ENCODE measurements at places on chromosomes 2 and 18.

DNA sequence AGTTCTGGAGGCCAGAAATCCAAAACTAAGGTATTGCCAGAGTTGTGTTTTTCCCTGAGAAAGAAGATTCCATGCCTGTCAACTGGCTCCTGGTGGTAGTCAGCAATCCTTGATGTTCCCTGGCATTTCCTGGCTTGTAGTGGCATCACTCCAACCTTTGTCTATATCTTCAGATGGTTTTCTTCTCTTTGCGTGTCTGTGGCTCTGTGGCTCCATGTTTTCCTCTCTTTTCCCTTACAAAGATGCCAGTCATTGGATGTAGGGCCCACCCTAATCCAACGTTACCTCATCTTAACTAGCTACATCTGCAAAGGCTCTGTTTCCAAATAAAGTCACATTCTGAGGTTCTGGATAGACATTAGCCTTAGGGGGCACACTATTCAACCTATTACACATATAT, 41.8 kb downstream of the SLC14A1 start:
- DNase-seq: no peak

- no peak for DNase-seq
Observed at GRCh38 chr2:24881158-24881557, 38.9 kb downstream of the ADCY3 start.

DNA sequence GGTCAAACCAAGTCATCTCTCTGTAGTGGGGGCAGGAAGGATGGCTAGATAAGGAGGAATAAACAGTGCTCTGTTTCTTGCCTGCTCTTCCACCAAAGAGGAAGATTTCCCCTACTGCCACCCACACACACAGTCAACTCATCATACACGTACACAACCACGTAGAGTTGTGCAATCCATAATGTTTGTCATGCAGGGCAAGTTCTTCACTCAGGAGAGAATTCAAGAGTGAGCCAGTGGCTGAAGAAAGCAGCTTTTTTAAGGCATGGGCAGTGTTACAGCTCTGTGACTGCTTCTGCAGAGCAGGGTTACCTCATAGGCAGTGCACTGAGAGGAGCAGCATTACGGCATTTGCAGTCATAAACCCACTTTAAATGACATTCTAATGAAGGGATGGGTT, 283.0 kb downstream of the RND3 start:
- DNase-seq: no peak

GRCh38 chr18:42196651-42197050, 241.6 kb downstream of the PIK3C3 start:
- DNase-seq: no peak

DNA sequence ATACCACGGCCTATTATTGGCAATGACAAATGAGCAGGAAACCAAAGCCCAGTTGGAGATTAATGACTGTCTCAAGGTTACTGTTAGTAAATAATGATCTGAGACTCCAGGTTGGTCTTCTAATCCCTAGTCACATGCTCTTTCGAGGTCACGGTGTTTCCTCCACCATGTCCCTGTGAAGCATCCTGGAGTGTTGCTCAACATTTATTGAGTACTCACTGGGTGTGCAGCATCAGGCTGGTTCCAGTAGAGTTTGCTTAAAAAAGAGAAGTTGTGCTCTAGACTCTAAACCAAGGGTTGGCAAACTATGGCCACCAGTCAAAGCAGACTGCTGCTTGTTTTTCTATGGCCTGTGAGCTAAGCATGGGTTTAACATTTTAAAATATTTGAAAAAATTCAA, 263.8 kb upstream of the ATP5MC3 start:
- no peak for DNase-seq

DNA sequence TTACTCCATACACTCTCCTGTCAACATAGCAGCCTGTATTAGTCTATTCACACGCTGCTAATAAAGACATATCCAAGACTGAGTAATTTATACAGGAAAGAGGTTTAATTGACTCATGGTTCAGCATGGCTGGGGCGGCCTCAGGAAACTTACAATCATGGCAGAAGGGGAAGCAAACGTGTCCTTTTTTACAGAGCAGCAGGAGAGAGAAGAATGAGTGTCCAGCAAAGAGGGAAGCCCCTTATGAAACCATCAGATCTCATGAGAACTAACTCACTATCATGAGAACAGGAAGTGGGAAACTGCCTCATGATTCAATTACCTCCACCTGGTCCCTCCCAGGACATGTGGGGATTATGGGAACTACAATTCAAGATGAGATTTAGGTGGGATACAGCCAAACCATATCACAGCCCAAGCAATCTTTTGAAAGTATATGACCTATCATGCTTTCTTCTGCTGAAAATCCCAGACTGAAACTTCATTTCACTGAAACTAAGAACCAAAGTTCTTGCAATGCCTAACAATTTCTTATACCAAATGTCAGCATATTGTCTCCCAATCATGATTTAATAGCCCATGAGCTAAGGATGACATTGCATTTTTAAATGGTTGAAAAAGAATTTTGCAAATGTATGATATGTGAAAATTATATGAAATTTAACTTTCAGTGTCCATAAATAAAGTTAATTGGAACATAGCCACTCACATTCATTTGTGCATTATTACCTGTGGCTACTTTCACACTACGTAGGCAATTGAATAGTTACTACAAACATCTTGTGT, 686.8 kb upstream of the ZEB2 start:
- DNase-seq: no peak

DNA sequence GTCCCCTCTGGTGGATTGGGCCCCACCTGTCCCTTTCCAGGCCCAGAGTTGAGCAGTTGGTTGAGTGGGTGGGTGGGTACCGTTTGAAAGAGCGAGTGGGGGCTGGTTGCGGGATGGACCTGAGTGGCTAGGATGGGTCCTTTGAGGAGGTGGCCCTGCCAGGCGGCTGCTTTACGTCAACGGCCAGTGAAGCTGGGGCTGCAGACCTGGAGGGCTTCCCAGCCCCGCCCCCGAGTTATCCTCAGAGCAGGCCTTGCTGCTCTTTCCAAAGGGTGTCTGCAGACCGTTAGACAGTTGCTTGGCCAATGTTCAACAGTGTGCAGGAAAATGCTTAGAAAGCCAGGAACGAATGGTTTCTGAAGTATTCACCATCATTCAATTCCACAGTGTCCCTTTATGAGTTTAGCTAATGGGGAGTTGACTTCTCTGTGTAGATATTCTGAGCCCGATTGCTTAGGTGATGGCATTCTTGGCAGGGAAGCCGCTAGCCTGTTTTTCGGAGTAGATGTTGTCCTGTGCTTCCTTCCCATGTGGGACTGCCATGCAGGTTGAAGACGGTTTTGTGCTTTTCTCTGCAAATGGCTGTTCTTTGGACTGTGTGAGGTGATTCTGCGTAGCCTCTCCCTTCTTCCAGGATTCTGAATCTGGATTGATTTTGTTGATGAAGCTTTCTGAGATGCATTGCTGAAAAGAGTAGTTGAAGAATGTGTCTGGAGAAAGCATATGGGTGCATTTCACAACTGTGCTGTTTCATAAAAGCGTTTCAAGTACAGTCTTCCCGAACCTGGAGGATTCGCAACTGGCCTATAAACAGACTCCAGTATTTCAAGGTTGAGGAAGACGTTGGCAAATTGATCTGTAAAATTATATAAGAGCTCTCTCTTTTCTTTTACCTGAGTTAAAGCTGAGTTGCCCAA, 45.8 kb downstream of the LDLRAD4 start:
- no peak for DNase-seq

DNA sequence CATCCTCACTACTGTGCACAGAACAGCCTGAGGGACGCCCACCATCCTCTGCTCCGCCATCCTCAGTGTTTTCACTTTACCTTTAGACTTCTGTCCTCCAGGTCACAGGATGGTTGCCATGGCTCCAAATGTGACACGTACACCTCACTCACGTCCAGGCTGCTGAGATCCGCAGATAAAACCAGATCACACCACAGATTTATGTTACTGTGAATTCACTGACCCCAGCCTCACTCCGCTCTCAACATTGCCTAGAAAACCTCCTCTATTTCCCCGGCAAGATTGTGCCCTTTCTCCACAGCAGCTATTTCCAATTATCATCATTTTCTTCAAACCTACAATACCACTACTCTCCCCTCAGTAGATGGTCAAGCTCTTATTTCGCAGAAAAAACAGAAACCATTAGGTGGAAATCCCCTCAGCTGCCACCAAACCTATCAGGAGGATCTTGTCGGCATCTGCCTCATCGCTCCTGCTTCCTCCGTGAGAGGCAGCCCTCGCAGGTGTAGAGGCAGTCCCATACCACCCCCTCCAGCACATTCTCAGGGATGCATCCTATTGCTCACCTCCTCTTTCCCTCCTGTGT, 49.8 kb upstream of the SLC1A4 start:
- DNase-seq: peak; percentile 44

- no peak for DNase-seq
Observed at GRCh38 chr2:173892341-173892740, 72.8 kb downstream of the SP3 start.

DNA sequence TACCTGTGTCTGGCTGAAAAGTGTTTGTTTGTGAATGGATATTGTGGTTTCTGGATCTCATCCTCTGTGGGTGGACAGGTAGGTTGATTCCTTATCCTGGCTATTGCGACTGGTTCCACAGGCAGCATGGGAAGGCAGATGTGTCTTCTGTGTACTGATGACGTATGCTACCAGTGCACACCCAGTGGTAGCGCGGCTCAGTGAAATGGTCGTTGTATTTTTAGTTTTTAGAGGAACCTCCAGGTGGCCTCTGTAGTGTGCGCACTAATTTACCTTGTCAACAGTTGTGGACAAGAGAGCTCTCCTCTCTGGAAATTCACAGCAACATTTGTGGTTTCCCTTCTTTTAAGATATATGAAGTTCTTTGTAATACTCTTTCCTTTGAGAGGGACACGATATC, 52.5 kb downstream of the CCDC74A start:
- DNase-seq: no peak

DNA sequence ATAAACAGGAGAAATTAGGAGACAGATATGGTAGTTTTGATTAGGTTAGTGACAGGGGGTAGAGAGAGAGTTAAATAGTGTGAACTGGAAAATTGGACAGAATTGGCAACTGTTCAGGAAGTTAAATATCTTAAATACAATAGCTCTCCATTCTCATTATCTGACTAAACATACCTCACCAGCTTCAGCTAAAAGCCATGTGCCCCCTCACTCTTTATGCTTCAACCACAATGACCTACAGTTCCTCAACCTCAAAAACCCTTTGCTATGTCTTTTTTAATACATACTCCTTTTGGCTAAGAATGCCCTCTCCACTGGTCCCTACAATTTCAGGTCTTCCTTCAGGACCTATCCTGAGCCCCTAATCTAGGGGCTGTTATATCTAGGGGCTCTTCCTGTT, 740.2 kb upstream of the ZEB2 start:
- DNase-seq: no peak

DNA sequence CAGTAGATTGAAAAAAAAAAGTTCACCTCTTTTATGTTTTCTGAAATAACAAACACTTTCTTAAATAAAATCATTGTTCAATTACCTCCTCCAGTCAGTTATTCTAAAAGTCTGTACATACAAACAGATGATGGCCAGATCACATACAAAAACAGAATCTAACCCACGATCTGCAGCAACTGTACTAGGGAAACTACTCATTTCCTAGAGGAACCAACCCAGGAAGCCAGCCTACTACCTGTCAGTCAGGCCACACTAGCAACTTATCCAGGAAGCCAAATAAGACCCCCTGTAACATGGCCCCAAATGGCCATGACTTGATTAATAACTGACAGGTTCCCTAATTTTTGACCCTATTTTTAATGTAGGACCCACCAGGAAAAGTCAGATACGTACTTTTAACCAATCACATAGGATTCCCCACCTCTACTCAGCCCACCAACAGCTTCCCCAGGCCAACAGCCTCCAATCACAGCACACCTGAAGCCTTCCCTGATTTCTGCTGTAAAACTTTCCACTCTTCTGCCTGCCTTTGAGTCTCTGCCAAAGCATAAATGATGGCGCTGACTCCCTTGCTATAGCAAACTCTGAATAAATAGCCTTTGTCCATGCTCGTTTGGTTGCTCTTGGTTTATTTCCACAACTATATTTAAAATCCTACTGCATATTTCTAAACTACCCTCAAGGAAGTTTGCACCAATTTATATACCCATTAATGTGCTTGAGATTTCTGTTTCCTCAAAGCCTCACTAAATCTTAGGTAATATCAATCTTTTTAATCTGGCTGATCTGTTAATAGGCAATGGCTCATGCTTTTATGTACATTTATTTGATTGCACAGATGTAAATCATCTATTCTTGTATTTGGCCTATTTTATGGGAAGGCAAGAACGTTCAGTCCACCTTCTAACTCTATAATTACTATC, 486.4 kb downstream of the FBXO15 start:
- no peak for DNase-seq

- no peak for DNase-seq
Observed at GRCh38 chr2:27356056-27356381, 545 bp downstream of the GTF3C2 start.

- no peak for DNase-seq
Observed at GRCh38 chr2:222732489-222733178, 61.2 kb downstream of the MOGAT1 start.

GRCh38 chr2:147374423-147374811, 470.4 kb upstream of the ACVR2A start:
- DNase-seq: no peak

DNA sequence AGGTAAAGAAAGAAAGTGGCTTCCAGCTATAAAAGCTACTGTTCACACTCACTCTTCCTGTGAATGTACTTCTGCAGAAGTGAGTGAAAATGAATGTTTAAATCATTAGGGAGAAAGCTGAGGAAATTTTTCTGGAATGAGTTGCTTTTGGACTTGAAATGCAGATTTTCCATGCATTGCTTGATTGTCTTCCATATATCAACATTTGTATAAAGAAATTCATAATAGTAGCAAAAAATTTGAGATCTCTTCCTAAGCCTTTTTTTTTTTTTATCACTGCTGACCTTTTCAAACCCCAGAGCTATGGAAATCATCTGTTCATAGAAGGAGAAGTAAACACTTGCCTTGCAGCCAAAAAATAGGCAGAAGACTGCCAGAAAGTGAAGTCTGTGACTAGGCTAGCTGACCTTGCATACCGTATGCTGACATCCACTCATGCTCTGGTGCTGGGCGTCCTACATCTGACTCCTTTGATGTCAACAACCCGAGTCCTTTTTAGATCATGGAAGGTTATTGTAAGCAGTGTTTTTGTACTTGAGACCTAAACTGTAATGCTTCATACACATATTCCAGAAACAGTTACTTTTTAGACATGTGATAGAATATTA, 154.5 kb upstream of the RASGRP3 start:
- peak; percentile 30 for DNase-seq

GRCh38 chr18:47978603-47979002, 48.1 kb upstream of the SMAD2 start:
- no peak for DNase-seq

Measured in activated CD4-positive, alpha-beta T cell treated with anti-CD3 and anti-CD28 coated beads, Interleukin-2, amount 50 U/mL, for 16 hours (primary cell).